ENCODE measurements at places on chromosomes 2 and 18.

- DNase-seq = peak; percentile 93
Measured at GRCh38 chr2:112869258-112869842, 32.8 kb upstream of the IL1B start.

GRCh38 chr18:53560546-53560945 is 663.9 kb downstream of the MBD2 start:
- no peak for DNase-seq

GRCh38 chr2:12490641-12491040 is 226.1 kb upstream of the TRIB2 start:
- DNase-seq = no peak

DNA sequence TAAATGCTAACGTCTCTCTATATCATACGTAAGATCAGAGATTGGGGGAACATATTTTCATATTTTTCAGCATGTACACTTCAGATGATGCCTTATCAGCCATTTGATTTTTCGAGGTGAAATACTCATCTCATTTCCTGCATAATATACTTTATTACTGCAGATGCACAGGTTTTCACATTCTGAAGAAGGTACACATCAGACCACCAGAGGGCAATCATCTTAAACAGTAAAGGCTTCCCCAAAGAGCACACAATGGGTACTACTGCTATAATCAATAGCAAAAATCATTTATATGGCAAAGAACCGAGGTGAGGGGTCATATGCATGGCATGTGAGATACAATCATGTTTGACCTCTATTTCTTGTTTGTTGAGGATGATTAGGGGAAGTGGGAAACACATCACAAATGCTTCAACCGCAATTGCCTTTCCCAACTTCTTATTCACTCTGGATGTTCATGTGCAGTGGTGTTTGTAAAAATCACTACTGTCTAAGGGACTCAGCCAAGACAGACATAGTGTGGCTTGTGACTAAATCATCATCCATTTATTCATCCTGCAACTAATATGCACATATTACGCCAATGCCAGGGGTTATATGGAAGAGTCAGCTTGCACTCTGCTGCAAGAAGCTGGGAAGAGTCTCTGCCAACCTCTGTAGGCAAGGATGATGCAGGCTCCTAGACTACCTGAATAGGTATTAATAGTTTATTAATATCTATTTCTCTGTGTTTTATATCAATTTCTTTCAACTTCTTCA is 118.7 kb downstream of the EPB41L3 start:
- peak; percentile 46 for DNase-seq

DNA sequence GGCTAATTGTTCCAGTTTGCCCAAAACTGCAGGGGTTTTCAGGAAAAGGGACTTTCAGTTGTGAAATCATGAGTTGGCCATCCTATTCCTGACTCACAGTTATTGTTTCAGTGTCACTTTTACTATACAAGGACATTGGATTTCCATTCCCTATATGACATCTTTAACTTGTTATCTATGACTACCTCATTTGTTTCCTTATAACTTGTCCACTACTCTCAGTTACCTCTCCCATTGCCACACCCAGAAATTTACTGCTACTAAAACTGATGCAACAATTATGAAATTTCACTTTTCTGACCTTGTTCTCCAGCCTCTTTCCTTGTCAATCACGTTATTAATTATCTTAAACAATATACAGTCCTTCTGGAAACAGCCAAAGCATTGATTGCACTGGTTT is 116.5 kb upstream of the ZNF804A start:
- no peak for DNase-seq

DNA sequence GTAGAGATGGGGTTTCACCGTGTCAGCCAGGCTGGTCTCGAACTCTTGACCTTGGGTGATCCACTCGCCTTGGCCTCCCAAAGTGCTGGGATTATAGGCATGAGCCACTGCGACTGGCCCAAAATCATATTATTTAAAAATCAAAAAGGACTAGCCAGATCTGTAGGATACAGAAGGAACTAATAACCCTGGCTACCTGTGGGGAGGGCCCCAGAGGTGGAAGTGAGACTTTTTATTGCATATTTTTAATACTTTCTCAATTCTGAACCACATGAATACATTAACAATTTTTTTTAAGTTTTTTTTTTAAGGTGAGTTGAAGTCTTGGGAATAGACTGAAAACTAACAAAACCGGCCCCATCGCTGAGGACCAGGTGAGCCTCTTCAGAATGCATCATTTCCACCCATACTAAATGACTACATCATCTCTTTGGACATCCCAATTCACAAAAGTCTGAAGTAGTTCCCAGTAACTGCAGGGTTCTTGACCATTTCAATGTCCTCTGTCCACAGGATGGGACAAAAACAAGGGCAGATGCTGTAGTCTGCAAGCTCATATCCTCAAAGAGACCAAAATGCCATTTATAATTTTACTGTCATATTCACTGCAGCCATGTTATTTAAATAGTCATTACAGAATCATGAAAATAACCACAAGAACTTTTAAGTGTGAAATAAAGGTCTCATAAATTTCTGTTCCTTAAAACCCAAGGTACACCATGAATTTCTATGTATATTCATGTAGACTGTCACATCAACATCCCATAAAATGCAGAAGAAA is 21.4 kb downstream of the RPL31 start:
- no peak for DNase-seq

DNA sequence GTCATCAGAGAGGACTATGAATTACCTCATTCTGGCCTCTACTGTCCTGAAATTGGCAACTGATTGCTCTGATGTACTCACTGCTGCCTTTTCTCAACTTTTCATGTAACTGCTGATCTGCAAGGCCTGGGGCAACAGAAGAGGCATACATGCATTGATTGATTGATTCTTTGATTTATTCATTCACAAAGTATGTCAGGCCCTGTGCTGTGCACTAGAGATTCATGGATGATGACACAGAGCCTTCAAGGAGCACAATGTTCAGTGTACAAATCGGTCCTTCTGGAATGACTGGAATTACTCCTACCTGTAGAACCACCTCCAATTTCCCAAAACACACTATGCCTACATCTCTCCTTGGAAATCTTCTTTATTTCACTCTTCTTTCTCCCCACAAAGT is 111.3 kb downstream of the LRATD1 start:
- DNase-seq = no peak

- DNase-seq = peak; percentile 36
Measured at GRCh38 chr2:216498070-216498378, 620 bp upstream of the RPL37A start.

- peak; percentile 55 for DNase-seq
Measured at GRCh38 chr2:9228088-9228751, 21.6 kb downstream of the ASAP2 start.

DNA sequence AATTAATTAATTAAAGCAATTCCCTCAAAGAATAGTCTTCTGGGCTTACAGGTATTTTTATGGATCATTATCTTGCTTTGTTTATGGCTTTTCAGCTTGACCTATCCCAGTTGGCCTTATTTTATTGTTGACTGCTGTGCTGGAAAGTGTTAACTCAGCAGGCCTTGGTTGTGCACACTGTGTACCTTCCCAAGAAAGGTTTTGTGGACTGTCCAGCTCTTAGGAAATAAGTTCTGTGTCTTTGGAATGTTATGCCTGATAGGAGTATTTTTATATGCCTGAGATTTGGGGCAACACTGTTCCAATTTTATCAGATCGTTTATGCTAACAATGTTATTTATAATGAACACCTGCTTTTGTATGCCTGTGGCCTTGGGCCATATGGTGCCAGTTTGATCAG is 671.9 kb upstream of the ZNF804A start:
- no peak for DNase-seq

- DNase-seq = no peak
Measured at GRCh38 chr18:67463829-67464228, 52.7 kb downstream of the DSEL start.

- DNase-seq = peak; percentile 81
Measured at GRCh38 chr18:36692371-36692770, 136.4 kb downstream of the TPGS2 start.

DNA sequence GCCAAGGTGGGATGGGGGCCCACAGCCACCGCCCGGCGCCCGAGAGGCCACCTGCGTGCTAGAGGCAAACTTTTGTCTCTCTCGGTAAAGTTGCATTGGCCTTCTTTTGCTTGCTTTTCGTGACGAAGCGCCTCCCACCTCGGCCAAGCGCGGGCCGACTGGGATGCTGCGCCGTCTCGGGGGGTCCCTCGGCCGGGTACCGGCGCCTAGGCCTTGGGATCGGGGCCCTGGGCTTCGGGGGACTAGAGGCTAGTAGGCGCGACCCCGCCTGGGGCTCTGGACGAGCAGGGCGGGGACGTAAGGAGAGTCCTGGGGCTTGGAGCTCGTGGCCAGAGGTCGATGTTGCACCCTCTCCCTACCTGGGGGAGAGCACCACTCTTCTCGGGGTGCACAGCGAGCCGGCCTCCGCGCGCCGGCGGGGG is 545 bp downstream of the GLI2 start:
- DNase-seq = no peak

- peak; percentile 46 for DNase-seq
Measured at GRCh38 chr2:152134488-152135280, 35.8 kb upstream of the CACNB4 start.

- peak; percentile 74 for DNase-seq
Measured at GRCh38 chr2:206274434-206275311, at the start of gene ZDBF2. ZDBF2 (plus strand) TSS chr2:206274663; CDS start chr2:206281850, 7,187 bp downstream.

- DNase-seq = no peak
Measured at GRCh38 chr2:203873921-203874631, 6.5 kb downstream of the CTLA4 start.

DNA sequence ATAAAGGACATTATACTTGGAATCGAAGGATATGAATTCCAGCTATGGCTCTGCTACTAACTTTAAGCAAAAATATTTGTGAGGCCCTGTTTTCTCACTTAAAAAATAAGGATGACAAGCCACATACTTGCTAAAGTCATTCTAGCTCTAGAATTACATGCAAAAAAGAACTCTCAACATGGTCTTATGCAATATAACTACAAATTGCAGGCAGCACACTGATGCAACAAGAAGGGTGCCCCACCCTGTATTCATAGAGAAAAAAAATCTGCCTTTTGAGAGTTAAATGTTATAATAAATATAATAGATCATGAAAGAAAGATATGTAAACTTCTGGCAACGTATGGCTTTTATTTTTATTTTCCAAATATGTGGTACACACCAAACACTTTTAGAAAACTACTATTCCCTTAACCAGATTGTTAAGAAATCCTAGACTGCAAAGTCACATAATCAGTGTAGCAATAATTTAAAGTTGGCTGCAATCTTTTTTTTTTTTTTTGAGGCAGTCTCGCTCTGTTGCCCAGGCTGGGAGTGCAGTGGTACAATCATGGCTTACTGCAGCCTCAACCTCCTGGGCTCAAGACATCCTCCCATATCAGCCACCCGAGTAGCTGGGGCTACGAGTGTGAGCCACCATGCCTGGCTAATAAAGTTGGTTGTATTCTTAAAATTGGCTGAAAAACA is 40.2 kb upstream of the WDSUB1 start:
- DNase-seq = no peak

DNA sequence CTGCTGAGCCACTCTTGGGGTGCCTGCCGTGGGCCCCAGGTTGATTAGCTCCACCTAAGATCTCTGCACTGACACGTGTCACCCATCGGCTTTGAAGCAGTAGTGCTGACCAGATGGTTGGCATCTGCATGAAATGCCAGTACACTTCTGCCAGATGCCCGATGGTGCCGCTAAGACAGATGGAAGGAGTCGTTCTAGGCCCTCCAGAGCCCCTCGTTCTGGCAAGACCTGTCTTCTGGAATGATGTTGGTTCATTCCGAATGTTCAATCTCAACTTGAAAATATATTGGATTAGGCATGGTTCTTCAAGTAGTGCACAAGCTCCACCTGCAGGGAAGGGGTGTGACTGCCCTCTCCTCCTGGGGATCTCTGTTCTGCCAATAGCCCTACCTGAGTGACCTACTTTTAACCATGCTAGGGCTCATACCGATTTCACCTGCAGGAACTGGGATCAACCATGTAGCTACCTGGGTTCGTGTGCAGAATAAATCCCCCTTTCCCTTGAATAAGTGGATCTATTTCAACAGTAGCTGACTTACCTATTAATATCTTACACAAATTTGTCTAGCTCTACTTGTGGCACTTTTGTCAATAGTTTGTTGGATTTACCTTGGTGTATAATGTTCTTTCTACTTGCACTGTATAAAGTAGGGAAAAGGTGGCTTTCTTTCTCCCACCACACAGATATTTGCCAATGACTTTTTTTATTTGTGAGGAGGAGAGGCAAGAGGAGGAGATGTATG is 342.6 kb downstream of the CTNNA2 start:
- DNase-seq = no peak

- no peak for DNase-seq
Measured at GRCh38 chr2:205915130-205915524, 170.8 kb downstream of the INO80D start.

- DNase-seq = no peak
Measured at GRCh38 chr2:168253379-168253778, 6.0 kb upstream of the STK39 start.

DNA sequence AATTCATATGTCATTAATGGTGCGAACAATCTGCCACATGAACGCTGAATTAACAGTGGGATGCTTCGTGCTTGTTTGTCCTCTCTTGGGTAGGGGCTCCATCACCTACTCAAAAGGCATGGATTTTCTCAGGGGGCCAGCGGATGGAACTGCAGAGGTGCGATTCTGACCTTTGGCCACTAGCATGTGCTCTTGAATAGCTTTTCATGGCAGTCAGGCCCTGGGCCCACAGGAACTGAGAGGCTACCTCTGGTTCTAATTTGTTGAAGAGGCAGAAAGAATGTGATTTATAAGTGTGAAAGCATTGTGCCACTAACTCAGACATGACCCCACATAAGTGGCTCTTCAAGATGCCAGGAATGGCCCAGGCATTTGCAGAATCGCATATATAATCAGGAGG is 283.2 kb downstream of the INSIG2 start:
- DNase-seq = peak; percentile 85

DNA sequence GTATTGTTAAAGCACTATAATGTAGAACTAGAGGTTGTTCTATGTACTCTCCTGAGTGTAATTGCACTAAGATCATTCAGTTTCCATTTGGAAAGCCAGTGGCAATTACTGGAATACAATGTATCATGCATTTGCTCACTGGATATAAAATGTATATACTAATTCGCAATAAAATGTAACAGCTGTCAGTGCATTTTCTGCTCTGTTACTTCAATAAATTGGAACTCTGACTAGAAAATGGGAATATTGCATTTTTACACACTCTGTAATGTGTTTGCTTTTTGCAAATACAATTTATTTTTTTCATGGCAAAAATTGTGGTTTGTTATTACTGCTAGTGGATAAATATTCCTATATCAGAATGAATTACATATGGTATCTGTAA is 893.8 kb upstream of the POU3F3 start:
- no peak for DNase-seq

DNA sequence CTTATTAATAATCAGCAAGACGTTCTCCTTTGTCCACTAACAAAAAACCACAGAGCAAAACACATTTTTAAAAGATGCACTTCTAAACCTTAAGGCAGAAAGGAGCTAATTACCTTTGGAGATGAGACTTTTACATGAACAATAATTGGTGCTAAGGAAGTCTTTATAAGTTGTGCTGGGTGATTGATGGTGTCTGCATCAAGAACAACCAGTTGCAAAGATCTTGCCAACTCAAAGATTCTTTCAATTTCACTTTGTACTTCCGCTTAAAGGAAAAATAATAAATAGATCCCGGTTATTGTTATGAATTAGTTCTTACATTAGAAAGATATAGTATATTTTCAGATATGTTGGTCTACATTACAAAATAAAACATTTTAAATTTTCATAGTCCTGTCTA is 26.9 kb upstream of the ARL5A start:
- no peak for DNase-seq

GRCh38 chr2:187207126-187207525 is 240.9 kb downstream of the CALCRL start:
- no peak for DNase-seq

- no peak for DNase-seq
Measured at GRCh38 chr2:90645-91312, 44.5 kb upstream of the FAM110C start.

- peak; percentile 26 for DNase-seq
Measured at GRCh38 chr2:64276417-64277095, 132.3 kb upstream of the PELI1 start.

Measured in foreskin fibroblast (primary cell).